ENCODE measurements at places on chromosomes 4 and X.
A peak's percentile ranks its signal among the peaks of the same experiment; 100 is the strongest.

GRCh38 chr4:44121210-44121609 lies 327.4 kb downstream of the KCTD8 start:
- no peak for DNase-seq

DNA sequence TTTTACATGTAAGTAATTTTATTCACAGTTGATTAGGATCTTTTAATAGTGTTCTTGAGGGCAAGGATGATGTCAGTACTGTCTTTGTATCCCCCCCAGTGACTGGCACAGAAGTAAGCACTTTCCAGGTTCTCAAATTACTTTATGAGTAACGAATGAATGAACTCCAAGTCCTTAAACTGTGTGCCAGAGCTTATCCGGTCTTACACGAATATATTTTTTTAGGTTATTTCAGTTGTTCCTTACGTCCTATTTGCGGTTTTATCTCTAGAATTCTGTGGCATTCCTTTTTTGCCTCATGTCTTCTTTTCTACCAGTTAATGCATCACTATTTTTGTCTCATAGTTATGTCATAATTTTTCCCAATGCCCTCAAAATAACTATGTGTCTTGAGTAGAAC lies 106.9 kb upstream of the MID1IP1 start:
- no peak for DNase-seq

- DNase-seq = no peak
Observed at GRCh38 chr4:99414401-99414800, 20.7 kb downstream of the ADH7 start.

GRCh38 chrX:2627272-2627867 lies 63.7 kb upstream of the CD99 start:
- peak; percentile 39 for DNase-seq

DNA sequence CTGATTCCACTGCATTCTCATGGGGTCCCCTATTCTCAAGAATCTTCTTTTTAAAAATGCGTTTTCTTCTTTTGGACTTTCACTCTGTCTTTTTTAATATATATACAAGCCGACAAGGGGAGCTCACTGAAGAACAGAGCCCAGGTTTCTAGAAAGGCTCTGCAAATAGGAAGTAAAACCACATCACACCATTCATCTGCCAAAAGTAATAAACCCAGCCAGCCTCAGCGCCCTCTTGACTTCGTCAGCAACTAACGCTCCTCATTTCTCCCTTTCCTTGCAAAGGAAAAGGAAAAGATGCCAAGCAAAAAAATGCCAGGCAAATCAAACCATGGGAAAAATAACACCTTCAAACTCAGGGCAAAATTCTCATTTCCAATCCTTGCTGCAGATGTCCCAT lies 136.4 kb downstream of the HHIP start:
- DNase-seq = no peak
